ENCODE measurements at places on chromosomes 7 and 10. TPM values are rescaled to one million over a fixed set of nuclear protein-coding genes. Genes with fewer than 3 reads are reported as not detected.

SP8 gene
- not detected for total RNA-seq

ADAMTS14 gene
- 0.16 TPM for total RNA-seq

ITGA8 gene
- total RNA-seq: not detected

NACAD gene
- 0.31 TPM for total RNA-seq

A1CF gene
- 0.05 TPM for total RNA-seq

CCDC3 gene
- total RNA-seq: 0.93 TPM

SEC61G gene
- 394 TPM for total RNA-seq

All from A549 treated with Hydrocortisone at 1 μM for 4 hours (cell line).